ENCODE measurements at places on chromosomes 11 and 22. TPM values are rescaled to one million over a fixed set of nuclear protein-coding genes. Genes with fewer than 3 reads are reported as not detected.

DNA sequence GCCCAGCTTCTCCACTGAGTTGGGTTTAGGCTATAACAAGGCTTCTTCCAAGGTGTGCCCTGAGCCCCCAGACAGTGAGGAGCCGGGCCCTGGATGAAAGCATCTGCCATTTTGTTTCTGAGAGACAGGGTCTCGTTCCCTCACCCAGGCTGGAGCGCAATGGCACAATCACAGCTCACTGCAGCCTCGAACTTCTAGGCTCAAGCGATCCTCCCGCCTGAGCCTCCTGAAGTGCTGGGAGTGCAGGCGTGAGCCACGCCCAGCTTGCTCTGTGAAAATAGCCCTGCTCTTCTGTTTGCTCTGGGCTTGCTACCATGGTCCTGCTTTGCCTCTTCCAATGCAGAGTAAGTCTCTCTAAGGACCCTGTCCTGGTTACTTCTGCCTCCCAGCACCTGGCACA, 6.7 kb downstream of the DENND6B start:
- H3K4me3 ChIP-seq, result no peak overlapping the region
- no peak overlapping the region for H3K27ac ChIP-seq
- no peak for DNase-seq
- H3K27me3 ChIP-seq, result no peaks in the 10 kb centered on the region

Gene B4GALNT4
- total RNA-seq, result 0.81 TPM

Gene APOA5
- total RNA-seq, result not detected

- H3K36me3 ChIP-seq, result no peaks in the 10 kb centered on the region
- H3K4me3 ChIP-seq, result no peak overlapping the region
- DNase-seq, result no peak
- no peak overlapping the region for H3K27ac ChIP-seq
These were observed 125.1 kb upstream of the E2F8 start for GRCh38 chr11:19365743-19366410.

Gene CHRM1
- not detected for total RNA-seq

Gene HORMAD2
- not detected for total RNA-seq

- no peaks in the 10 kb centered on the region for H3K27me3 ChIP-seq
- H3K36me3 ChIP-seq, result no peaks in the 10 kb centered on the region
- H3K4me1 ChIP-seq, result no peaks in the 10 kb centered on the region
- no peak overlapping the region for H3K27ac ChIP-seq
These were observed 136.9 kb downstream of the MYO18B start for GRCh38 chr22:25878933-25879332.

DNA sequence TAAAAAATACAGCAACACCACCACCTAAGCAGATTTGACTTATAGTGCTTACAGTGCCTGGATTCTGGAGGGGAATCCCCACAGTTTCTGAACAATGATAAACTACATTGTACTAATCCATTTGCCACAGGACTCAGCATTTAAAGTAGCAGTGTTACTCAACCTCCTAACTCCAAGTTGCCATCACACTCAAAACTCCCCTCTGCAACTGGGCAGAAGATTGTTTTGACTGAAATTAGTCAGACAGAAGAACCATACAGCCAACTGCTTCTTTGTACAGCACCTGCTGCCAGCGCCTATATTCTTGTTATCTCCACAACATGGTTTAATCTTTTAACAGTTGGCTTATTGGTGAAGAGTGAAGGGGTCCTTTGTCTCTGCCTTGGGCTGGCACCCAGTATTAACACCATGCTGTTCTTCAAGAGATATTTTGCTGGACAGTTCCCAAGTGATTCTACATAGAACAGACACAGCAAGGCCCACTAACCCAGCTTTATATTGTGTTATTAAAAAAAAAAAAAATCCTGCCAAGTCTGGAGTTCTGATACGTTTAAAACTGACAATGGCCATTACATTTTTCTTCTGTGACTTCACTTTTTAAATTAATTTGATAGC, 273.2 kb downstream of the DCDC1 start:
- H3K27me3 ChIP-seq, result no peaks in the 10 kb centered on the region
- H3K27ac ChIP-seq, result no peak overlapping the region
- H3K4me1 ChIP-seq, result no peaks in the 10 kb centered on the region
- DNase-seq, result no peak
- no peaks in the 10 kb centered on the region for H3K36me3 ChIP-seq
- no peak overlapping the region for H3K4me3 ChIP-seq

Gene TRPM5
- total RNA-seq, result not detected

DNA sequence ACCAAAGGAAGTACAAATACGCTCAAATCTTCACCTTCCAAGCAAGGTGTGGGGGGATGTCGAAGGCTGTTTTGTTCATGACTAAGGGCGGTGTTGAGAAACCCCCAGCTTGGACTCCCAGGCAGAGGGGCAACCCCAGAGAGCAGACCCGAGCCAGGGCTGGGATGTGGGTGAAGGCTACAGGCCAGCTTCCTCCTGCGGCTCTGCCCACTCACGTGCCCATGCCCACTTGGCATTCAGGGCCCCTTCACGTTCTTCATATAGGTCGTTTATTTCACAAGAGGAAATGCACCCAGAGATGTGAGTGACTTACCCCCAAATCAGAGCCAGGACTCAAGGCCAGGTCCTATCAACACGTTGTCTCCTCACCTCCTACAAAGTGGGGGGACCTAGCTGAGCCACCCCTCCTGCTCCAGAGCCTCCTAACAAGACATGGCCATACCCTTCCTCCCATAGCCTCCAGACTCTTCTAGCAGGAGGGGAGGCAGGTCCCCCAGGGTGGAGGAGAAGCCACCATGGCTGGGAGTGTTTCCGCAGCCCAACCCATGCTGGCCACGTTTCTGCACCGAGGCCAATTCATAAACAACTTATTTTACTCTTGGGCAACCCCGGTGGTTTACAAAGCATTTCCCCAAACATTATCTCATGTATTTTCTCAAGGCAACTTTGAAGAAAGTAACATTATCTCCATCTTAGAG, 22.0 kb downstream of the TMEM184B start:
- H3K4me1 ChIP-seq, result no peaks in the 10 kb centered on the region
- no peak for DNase-seq
- no peak overlapping the region for H3K27ac ChIP-seq
- H3K27me3 ChIP-seq, result no peaks in the 10 kb centered on the region

Gene MOGAT2
- not detected for total RNA-seq

- no peaks in the 10 kb centered on the region for H3K4me1 ChIP-seq
- H3K27ac ChIP-seq, result no peak overlapping the region
- H3K4me3 ChIP-seq, result no peak overlapping the region
- no peak for DNase-seq
- H3K36me3 ChIP-seq, result no peaks in the 10 kb centered on the region
- no peaks in the 10 kb centered on the region for H3K27me3 ChIP-seq
These were observed 8.3 kb downstream of the KIRREL3 start for GRCh38 chr11:126992065-126992803.

DNA sequence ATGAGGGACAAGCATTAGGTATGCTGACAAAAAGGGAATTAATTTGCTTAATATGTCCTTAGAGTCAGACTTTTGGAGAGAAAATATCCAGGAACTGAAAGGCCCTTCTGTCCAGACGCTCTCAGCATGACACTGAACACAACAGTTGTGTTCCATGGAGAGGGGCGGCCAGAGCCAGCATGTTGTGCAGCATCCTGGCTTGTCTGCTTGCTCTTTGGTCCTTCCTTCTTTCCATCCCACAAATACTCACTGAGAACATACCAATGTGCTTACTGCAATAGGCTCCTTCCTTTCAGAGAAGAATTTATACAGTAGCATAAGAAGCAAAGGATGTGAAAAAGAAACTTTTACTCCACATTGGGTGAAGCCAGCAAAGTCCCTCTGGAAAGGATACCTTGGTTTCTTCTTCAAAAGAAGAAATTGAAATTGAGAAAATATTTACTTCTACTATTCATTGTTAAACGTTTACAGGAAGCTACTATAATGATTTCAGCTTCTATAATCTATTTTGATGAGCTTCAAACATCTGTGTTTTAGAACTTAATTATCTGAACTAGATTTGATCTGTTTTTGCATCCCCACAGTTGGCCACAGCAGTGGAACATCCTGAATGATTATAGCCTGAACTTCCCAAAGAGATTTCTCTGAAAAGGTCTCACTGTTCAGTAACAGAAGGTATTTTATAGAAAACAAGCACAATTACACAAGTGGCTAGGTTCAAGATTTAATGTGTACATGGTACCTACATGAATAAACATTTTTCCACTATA, 304.1 kb upstream of the PITPNB start:
- no peak overlapping the region for H3K4me3 ChIP-seq
- H3K27ac ChIP-seq, result no peak overlapping the region
- no peaks in the 10 kb centered on the region for H3K4me1 ChIP-seq
- no peaks in the 10 kb centered on the region for H3K36me3 ChIP-seq
- no peak for DNase-seq
- no peaks in the 10 kb centered on the region for H3K27me3 ChIP-seq

DNA sequence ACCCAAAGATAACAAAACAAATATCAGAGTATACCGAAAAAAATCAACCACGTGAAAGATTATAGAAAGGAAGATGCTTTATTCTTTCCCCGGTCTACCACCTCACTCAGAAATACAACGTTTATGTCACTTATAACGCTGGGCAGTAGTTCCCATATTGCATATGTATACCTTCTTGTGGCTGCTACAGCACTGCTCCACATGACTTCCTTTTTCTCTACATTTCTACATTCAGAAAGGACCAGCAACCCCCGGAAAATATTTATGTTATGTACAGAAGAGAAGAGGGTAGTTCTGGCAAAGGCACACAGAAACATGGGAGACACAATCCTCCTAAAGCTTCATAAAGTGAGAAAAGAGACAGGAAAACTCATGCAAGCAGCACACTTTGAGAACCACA, 56.8 kb downstream of the MTMR2 start:
- H3K27ac ChIP-seq, result no peak overlapping the region
- DNase-seq, result no peak
- no peaks in the 10 kb centered on the region for H3K36me3 ChIP-seq
- no peaks in the 10 kb centered on the region for H3K4me1 ChIP-seq

Gene MS4A15
- total RNA-seq, result not detected

Gene THY1
- 0.40 TPM for total RNA-seq

Data from CD8-positive, alpha-beta memory T cell (primary cell).